ENCODE measurements at places on chromosomes 2 and 18. TPM values are rescaled to one million over a fixed set of nuclear protein-coding genes. Genes with fewer than 3 reads are reported as not detected.

DNA sequence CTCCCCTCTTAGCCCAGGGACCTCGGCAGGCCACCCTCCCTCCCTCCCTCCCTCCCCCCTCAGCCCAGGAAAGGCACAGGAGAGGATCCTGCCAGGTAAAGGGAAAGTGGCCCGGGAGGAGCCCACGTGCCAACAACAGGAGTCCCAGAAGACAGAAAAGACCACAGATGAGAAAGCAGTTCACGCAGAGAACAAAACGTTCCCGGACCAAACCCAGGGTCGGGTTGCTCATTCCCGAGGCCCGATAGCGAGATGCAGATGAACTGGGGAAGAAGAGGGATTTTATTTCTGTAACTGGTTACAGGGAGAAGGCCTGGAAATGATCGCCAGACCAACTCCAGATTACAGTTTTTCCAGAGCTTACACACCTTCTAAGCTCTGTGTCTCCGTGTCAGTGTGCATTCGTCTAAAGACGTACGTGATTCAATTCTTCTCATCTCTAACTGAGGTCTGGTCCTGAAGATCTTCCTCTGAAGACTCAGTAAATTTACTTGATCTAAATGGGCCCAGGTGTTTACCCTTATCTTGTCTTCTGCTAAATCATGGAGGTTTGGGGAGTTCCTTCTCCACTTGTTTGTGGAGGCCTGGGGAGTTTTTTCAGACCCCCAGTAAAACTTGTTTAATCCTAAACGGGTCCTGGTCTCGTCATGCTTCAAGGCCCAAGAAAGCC lies 807 bp upstream of the NEU4 start:
- DNase-seq = no peak

- no peak for DNase-seq
Observed at GRCh38 chr2:17915811-17916518, 37.5 kb downstream of the KCNS3 start.

DNA sequence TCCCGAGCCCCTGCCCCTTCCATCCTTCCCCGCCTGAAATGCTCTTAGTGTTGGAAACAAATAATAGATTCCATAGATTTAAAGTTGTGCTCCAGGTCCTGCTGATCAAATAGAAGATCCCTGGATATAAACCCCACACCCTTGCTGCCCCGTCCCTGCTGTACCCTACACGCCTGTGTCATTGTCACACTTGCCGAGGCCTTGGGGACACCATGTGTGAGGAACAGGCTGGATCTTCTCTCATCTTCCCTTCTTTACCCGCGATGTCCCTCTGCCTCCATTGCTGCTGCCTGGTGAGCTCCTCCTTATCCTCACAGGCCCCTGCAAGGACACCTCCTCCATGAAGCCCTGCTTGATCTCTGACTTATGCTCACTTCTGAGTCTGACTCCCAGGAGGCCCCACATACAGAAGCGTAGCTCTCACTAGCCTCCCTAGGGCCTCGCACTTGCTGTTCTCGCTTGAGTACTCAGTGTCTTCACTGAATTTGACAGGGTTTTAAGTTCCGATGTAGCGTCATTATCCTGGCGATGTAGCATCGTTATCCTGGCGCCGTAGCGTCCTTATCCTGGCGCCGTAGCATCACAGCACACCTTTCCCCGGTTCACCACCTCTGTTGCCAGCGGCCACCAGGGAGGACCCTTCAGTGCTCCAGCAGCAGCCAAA lies 221.9 kb downstream of the NDUFA10 start:
- DNase-seq = no peak

GRCh38 chr2:136751406-136751805 lies 13.9 kb upstream of the THSD7B start:
- no peak for DNase-seq

DNA sequence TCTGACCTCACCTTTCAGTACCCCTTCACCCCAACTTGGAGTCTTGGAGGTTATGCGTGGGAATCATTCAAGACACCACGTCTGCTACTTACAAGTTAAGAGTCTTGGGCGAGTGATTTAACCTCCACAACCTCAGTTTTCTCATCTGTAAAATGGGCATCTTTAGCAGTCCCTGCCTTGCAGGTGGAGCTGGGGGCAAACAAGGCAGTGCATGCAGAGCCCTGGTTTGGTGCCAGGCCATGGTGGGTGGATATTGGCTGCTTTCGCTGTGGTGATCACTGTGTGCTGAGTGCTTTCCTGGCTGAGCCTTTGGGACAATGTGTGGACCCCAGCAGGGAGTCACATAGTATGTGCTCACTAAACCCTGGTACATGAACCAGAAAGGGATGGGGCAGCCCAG lies 20.4 kb upstream of the PTMA start:
- DNase-seq = no peak

DNA sequence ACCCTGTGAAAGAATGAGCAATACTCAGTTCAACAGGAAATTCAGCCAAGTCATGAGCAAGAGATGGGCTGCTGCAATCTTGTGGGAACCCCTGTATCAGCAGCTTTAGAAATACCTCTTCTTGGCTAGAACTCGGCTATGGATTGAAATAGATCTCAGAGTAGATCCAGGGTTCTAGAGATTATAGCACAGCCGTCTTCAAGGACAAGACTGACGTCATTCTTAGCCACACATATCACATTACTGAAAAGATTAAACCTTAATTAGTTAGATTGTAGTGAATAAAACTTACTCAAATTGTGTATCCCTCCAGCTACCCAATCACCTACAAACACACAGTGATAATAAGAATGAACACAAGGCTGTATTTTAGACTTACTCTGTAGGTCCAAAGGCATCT lies 776.4 kb downstream of the EPHA4 start:
- no peak for DNase-seq

DNA sequence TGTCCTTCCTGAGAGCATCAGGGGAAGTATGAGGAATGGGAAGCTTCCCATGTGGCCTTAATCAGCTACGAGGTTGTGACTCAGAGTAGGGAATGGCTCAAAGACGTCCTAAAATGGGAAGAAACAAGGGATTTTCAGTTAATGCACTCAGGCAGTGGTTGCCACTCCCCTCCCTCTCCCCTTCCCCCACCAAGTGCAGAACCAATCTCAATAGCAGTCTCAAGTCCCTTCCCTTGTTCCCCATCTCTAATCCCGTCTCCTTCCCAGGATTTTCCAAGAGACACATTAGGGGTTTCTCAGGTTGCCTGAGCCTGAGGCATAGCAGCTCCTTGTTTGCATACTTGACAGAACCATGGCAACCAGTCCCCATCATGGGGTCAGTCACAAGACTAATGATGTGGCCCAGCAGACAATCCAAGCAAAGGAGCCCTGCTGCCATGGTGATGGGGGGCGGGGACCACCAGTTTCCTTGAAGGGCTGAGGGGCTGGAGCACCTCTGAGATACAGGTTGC lies 18.2 kb upstream of the RESP18 start:
- DNase-seq = no peak

DNA sequence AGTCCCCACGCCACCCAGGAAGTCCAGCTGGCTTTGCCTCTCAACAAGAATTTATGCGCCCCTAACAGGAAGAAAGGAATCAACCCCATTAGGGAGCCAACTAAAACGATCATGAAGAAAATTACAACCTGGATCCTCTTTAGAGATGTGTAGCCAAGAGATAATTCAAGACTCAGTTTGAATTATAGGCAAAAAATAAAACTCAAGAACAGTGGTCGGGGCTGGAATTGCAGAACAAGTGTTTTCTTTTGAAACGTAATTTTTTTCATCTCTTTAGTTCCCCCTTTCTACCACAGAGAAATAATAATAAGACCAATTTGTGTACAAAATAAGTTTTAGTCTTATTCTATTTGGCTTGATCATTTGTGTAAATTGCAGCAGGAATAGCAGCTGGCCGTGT lies 22.4 kb downstream of the PDCD1 start:
- no peak for DNase-seq

GRCh38 chr2:42021464-42021863 lies 26.4 kb upstream of the PKDCC start:
- no peak for DNase-seq

Gene NTSR2
- 0.06 TPM for polyA plus RNA-seq

Gene VWC2L
- polyA plus RNA-seq = 0.03 TPM

Gene RPRD1A
- 20.9 TPM for polyA plus RNA-seq

Gene PPM1B
- polyA plus RNA-seq = 27.1 TPM
